NCI-H187 (cell line): ENCODE measurements at places on chromosomes 7 and 10.
A peak's percentile ranks its signal among the peaks of the same experiment; 100 is the strongest.

- no peak for DNase-seq
Observed at GRCh38 chr7:140639366-140640053, 1.1 kb downstream of the DENND2A start.

GRCh38 chr7:111711426-111712065 is 149.3 kb upstream of the IMMP2L start:
- DNase-seq = peak; percentile 33

DNA sequence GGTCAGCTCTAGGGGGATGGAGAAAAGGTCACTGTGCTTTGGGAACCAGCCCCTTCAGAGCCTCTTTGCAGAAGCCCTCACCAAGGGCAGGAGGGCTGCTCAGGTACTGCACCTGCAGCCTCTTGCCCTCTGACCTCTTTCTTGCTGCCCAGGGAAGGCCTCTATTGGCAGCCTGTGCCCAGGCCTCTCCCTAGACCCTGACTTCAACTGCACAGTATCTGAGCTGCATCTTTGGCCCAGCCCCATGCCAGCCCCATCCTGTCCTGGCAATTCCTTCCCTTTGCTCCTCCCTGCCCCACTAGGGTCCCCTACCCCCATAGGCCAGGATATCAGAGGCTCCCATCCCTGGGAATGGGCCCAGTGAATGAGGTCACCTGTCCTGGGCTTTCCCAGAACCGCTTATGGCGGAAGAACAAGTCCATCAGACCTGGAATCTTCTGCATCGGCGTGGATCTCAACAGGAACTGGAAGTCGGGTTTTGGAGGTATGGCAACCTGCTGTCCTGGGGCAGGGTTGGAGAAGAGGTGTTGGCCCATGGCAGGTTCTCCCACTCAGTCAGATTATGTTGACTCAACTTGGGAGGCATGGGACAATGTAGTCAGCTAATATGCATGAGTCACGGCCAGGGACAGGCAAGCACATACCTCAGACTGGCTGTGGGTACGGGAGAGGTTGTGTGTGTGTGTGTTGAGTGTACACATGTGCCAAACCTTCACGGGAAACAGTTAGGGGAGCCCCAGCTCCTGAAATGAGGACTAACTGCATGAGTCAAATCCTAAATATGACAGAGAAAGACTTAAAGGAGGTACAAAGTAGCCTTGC is 17.1 kb upstream of the CPA1 start:
- no peak for DNase-seq

DNA sequence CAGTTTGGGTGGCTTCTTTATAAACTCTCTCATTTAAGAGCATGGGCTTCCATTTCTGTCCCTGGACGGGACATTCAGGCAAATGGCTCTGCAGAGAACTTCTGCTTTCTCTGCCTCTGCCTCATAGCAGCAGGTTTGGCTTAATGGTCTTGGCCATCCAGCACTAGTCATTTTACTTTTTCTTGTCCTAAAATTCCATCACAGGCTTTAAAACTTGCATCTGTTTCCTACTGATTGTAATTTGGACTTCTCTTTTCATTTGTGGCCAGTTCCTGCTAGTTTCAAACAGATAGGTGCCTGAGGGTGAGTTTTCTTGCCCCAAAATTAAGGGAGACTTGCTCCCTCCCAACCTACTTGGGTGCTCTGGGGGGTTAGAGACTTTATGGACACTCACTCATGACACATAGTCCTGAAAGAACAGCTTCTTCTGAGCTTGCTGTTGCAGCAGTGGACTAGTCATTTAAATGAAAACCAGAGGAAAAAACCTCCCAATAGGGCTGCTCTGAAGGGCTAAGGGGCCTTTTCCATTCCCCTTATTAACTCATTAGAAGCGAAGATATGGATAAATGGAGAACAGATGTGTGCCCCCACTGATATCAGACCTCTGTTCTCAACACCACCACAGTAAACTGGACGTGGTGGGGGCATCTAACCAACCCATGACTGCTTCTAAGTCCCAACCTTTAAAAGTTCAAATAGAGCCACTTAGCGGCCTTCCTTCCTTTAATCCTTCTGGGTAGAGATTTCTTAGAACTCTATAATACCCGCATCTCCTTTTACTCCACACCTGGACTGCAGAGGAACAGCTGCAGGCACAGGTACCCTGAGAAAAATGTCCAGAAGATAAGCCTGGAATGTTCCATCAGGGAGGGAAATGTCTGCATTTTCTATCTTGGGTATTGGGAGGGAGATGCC is 38.8 kb downstream of the SVOPL start:
- no peak for DNase-seq

DNA sequence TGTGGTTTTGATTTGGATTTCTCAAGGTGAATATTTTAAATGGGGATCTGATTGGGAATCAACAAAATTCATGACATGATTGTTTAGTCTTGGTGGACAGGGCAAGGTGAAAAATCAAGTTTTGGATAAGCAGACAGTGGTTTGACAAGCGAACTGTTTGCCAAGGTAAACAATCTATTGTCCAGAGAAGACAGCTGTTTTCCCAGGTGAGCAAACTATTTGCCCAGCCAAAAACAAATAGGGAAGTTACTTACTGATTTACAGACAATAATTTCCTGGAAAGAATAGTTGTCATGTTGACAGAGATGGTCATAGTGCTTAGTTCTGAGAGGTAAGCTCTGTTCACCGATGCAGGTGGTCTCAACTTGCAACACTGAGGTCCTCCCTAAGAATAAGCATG is 94.0 kb upstream of the STEAP1B start:
- DNase-seq = no peak

DNA sequence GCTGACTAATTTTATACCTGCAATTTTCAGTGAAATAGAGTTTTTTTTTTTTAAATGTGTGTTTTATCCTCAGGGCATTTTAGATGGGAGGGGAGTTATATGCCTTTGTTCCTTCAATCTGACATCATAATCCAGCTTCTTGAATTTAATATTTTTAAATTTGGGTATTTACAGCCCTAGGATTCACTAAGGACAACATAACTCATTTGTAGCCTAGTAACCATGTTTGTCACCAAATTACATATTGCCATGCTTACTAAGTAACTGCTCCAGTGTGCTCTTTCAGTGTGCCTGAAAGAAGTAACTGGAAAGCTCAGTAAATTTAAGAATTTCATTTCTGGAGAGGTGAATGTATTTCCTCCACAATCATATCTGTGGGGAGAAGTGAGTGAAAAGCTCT is 56.8 kb upstream of the DGKB start:
- DNase-seq = no peak

GRCh38 chr7:105822806-105823205 is 53.6 kb downstream of the ATXN7L1 start:
- no peak for DNase-seq
